ENCODE measurements at places on chromosomes 1 and 21. TPM values are rescaled to one million over a fixed set of nuclear protein-coding genes. Genes with fewer than 3 reads are reported as not detected.

GRCh38 chr21:45120975-45121374 is 46.6 kb downstream of the ADARB1 start:
- no peak for DNase-seq

GRCh38 chr1:115706587-115707425 is 61.7 kb downstream of the CASQ2 start:
- DNase-seq: no peak

- no peak for DNase-seq
These were observed 133.7 kb downstream of the RUNX1 start for GRCh38 chr21:34915364-34915841.

DNA sequence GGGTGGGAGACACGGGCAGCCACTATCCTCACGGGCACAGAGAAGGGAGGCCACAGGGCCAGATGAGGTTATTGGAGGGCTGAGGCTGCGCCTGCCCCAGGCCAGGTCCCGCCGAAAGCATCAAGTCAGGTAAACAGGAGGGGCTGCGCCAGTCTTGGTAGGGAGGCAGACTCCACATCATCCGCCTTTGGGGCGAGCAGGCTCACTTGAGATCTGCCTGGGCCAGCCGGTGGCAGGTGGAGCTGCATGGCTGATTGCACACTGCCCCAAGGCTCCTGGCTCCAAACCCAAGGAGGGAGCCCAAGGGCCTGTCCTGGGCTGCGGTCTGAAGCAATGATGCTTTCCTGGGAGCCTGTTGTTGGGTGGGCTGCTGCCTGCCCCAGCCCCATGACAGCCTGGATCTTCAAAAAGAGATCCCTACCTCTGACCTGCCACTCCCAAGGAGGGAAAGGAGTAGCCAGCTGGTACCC is 4.6 kb downstream of the SMIM1 start:
- no peak for DNase-seq

Gene MAP3K7CL
- 1.8 TPM for total RNA-seq

Gene RASSF5
- total RNA-seq: 23.0 TPM

Measured in esophagus muscularis mucosa (tissue), 4 donors.